Fibroblast of the aortic adventitia (primary cell): ENCODE measurements at places on chromosomes 16 and 17.

DNA sequence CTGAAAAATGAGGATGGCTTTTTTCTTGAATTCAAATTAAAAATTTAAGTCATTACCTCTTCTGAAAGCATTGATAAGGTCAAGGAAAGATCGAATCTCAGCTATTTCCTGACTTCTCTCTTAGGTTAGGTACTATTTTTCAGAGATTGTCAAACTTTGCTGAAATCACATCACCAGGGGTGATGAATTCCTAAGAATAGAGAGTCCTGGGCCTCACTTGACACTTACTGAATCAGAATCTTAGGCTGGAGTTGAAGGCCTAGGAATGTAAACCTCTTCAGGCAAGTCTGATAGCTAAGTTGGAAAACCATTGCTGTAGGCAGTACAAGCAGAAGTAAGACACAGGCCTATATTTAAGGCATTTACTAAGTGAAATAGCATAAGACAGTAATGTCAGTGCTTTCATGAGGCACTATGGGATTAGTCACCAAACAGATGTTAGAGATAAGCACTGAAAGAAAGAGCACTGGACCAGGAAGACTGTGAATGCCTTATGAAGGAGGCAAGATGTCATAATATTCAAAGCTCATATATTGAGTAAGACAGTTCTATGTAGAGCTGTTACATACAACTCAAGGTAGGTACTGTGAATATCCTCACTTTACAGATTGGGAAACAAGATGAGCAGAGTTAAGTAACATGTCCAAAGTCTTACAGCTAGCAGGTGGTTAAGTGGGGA, 21.5 kb downstream of the DCAF7 start:
- DNase-seq: peak; percentile 83

- DNase-seq: peak; percentile 72
Observed at GRCh38 chr16:11129378-11129781, 126.6 kb downstream of the SOCS1 start.

DNA sequence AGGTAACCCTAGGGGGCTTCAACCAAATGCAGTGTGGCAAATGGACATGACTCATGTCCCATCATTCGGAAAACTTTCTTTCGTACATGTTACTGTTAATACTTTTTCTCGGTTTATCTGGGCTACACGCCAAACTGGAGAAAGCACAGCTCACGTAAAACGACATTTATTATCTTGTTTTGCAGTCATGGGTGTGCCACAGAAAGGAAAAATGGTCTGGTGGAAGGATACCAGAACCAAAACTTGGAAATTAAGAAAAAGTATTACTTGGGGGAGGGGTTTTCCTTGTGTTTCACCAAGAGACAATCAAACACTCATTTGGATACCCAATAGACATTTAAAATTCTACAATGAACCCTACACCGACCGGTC, 23.6 kb downstream of the ALOX15B start:
- peak; percentile 62 for DNase-seq

DNA sequence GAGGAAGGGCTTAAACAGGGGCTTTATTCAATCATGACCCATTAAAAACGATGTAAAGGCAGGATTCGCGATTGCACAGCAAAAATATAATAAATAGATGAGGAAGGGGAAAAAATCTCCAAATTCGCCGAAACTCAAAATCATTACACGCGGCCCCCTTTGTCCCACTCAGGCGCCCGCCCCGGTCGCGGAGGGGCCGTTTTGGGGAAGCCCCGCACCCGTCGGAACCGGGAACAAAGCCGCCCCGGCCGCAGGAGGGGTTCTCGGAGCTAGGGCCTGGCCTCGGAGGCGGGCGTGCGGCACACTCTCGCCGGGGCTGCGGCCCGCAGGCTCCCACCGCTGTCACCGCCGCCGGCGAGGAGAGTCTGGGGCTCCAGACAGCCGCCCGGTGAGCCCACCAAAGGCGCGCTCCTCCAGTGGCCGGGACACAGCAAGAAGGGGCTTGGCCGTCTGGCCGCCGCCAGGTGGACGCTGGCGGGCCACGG, 521 bp downstream of the C16orf87 start:
- no peak for DNase-seq

- peak; percentile 27 for DNase-seq
Observed at GRCh38 chr16:23679274-23679985, 741 bp downstream of the PLK1 start.

GRCh38 chr17:61313461-61314326, 85.9 kb upstream of the TBX2 start:
- no peak for DNase-seq

DNA sequence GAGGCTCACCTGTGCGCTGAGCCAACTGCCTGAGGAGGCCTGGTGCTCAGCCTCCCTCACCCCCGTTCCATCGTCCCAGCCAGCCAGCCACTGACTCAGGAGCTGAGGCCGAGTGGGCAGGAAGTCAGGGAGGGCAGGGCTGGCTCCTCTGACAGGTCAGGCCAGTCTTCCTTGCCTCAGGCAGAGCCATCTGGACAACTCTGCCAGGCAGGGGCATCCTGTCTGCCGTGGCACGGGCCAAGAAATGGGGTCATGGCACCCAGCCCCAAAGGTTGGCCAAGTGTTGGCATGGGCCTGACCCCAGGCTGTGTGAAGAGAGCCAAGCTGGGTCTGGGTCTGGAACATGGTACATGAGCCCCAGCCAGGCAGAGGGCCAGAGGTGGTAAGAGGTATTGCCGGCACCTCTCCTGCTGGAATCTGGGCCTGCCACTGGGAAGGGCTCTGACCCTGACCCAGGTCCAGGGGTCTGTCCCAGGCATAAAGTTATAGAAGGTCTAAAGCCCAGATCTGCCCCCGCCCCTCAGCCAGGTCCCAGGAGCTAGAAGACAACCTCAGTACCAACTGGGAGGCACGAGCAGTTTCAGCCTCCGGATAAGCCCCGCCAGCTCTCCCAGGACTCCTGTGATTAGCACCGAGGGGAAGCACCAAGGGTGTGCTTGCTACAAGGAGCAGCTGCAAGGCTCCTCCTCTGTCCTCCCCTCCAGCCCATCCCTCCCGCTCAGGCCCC, 2.5 kb upstream of the VASN start:
- DNase-seq: no peak

- no peak for DNase-seq
Observed at GRCh38 chr16:66129196-66129595, 237.3 kb upstream of the CDH5 start.

GRCh38 chr17:75508931-75509361, 6.4 kb downstream of the CASKIN2 start:
- no peak for DNase-seq

DNA sequence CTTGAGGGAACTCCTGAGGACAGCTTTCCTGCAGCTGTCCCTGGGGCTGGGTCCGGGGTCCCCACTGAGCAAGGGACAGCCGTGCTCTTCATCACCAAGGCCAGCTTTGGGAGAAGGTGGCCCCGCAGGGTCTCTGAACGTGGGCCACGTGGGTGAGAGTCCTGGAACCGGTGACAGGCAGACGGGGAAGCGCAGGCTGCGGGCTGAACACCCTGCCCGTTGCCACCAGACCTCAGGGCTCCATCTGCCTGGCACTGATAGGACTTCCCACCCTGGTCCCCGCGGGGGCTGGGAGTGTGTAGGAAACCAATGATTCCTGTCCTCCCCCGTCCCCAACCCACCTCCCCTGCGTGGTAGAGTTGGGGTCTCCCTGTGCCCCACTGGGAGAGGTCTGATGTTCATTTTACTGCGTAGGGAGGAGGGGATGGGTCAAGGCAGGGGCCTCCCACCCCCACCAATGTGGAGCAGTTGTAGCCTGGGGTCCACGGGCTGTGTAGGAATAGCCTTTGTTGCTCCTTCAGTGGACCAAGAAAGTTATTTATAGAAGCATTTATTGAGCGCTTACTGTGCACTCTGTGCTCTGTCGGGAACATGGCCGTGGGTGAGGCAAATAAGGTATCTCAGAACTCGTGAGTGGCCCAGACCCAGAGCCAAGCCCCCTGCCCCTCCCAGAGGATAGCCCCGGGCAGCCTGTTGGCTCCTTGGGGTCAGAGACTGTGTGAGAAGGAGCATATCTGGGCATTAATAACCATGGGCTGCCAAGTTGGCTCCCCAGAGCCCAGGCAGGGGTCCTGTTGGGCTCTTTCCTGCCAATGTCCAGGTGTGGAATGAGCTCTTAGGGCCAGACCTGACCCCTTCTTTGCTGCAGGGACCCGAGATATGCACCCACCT, 1.3 kb downstream of the ADGRG1 start:
- no peak for DNase-seq

- no peak for DNase-seq
Observed at GRCh38 chr17:60138769-60139437, 10.9 kb upstream of the CA4 start.

- peak; percentile 44 for DNase-seq
Observed at GRCh38 chr16:56673921-56674320, 4.3 kb downstream of the MT1H start.

DNA sequence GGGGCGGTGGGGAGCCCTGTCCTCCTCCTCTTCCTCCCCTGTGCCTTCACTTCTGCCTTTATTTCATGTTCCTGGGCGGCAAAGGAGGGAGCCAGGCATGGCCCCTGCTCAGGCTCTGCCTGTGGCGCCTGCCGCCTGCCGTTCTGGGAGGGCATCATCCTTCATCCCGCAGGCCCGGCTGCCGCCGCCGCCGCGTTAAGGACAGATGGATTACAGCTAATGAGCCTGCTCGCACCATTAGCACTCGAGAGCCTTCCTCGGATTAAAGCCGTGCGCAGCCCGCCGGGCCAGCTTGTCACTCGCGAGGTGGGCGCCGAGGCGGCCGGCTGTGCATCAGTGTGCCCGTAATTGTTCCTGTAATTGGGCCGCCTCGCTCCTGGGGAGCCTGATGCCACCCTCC, 127.7 kb upstream of the GSE1 start:
- no peak for DNase-seq

- peak; percentile 23 for DNase-seq
Observed at GRCh38 chr16:1474082-1474795, 589 bp downstream of the CLCN7 start.

DNA sequence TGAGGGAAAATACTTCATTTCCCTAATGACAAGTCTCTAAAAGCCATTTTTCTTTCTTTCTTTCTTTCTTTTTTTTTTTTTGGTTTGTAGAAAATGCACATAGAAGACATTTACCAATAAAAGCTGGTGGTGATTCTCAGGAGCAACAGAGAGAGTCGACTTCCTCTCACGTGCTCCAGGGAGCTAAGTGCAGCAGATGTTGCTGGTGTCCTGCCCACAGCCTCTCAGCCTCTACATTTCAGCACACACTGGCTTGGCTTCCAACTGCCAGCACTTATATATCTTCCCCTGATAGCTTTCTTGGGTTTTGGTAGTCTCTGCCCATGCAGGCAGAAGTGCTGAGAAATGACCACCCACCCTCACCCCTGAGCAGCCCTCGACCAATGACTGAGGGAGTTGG, 58.4 kb upstream of the MARCHF10 start:
- DNase-seq: no peak

- DNase-seq: peak; percentile 18
Observed at GRCh38 chr17:8125947-8126490, 2.1 kb upstream of the HES7 start.

GRCh38 chr16:62644030-62644812, 608.0 kb upstream of the CDH8 start:
- DNase-seq: no peak

GRCh38 chr16:84925092-84925772, 86.1 kb downstream of the ZDHHC7 start:
- peak; percentile 34 for DNase-seq

GRCh38 chr17:62995377-62995885, 29.4 kb downstream of the TANC2 start:
- peak; percentile 68 for DNase-seq

DNA sequence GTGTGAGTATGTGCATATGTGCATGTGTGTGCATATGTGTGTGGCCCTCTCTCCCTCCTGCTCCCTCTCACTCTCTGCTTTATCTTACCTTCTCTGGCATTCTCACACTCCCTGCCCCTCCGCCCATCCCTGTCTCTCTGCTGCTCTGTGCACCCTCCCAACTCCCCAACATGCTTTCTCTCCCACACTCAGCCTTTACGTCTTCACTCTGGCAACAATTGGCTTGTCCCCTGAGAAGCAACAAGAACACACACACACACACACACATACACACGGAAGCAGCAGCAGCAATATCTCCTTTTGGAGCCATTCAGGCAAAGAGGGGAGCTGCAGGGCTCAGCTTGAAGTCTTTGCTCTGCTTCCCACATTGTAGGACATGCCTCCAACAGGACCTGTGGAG, 27.8 kb downstream of the PITPNM3 start:
- DNase-seq: no peak

DNA sequence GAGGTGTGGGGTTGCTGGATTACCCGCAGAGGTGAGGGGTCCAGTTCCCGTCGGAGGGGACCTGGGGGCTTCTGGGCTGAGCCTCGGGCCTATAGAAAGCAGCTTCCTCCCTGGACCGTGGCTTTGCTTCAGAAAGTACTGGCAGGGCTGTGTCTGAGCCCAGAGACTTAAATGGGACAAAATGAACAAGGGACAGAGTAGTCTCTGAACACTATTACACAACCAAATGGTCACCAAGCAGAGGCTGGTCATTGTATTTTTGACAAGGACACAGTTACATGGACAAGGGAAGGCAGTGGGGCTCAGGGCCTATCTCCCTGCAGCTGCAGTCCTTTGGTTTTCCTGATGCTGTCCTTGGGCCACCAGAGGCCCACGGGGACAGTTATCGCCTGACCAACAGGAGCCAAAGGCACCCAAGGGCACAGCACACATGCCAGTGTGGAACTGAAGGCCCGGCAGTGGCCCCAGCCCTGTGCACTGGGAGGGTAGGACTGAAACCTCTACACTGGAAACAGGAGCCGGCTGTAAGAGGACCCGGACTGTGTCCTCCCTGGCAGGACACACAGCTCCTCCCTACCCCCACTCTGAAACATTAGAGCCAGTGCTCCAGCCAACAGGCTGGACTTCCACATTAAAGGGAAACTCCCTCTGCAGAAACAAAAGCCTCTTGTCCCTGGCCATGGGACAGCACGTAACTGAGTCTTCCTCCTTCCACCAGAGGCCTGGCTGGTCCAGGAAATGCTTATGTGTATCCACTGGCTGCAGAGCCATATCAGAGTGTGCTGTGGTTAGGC, 26.0 kb upstream of the ERN1 start:
- DNase-seq: peak; percentile 51

- no peak for DNase-seq
Observed at GRCh38 chr17:78132084-78132676, 1.6 kb downstream of the TMC8 start.

DNA sequence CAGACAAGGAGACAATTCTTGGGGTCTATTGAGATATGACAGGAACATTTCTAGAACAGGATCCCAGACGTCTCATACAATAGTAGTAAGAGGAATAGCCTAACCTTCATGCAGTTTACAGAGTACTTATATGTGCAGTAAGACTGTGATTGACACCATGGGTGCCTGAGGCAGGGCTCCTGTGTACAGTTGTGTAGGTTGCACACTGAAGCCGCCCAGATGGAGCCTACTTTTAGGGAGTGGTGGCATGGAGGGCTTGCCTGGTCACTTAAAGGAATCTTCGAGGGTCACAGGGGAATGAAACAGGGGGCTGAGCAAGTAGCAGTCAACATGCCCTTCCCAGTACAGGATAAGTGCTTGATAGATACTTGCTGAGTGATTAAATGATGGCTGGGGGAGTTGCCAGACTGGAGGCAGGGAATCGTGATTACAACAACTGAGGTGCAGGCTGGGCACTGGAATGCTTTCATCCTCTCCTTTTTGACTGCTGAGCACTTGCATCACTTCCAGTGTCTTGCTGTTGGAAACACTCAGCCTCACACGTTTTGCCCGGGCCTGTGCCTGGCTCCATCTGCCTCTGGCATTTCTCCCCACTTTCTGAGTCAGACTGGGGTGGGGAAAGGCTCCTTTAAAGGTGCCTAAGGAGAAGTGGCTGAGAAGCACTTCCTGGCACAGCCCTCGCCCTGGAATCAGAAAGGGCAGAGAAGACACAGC, 71.0 kb downstream of the COPRS start:
- DNase-seq: peak; percentile 93
